Foreskin melanocyte (primary cell): ENCODE measurements at places on chromosomes 4 and X.

DNA sequence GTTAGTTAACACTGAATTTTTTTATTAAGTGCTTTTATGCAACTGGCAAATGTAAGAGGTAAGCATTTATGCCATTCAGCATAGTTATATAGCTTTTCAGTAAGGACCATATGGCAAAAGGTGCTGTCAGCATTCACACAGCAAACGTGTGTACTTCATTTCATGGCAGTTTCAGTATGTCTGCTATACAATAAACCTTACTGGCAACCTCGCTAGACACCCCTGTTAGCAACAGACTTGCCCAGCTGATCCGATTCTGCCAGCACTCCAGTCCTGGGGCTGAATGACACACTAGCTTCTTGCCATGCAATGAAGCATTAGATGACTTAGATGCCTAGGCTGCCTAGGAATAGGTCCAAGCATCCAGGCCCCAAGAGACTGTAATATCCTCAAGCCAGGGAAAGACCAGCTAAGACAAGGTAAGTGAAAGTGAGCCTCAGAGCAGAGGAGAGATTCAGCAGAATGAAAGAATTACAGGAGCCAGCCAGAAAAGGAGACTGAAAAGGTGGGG is 47.3 kb upstream of the DOCK11 start:
- no peak for DNase-seq

GRCh38 chrX:150506020-150506419 is 62.4 kb upstream of the MTM1 start:
- DNase-seq: no peak

- no peak for DNase-seq
These were observed 717 bp downstream of the EDA start for GRCh38 chrX:69616457-69617203.

DNA sequence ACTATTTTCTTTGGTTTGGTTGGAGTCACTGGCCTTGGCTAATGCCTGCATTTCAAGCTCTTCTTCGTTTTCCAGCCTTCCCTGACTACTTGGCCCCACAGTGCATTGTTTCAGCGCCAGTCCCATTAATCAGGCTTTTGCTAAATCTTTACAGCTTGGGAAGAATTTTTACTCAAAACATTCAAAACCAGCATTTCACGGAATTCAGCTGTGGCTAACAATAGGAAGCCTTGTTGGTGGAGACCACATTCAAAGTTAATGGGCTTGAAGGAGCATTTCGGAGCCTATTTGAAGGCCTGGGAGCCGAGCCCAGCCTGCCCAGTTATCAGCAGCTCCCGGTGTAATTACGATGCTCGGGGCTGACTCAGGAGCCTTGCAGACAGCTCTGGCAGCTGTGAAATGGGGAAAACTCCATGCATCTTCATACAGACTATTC is 30.8 kb upstream of the VCX2 start:
- peak; percentile 55 for DNase-seq

GRCh38 chr4:48234575-48234974 is 35.1 kb downstream of the TEC start:
- DNase-seq: no peak

GRCh38 chr4:79362626-79363025 is 36.8 kb upstream of the NAA11 start:
- DNase-seq: no peak

DNA sequence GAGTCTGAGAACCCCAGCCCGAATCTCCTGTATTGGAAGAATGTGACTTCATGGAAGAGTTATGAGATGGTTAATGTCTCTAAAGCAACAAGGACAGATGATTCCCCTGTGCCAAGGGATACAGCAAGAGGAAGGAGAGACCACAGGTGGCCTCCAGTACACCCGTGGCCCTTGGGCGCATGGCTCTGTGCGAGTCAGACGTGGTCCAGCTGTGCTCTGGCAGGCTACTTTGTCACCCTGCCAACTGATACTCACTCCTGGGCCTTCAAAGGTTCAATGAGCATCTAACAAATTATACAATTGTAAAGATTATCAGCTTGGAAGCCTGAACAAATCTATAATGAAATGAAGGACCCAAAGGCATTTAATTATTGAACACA is 71.7 kb downstream of the NYX start:
- DNase-seq: no peak

DNA sequence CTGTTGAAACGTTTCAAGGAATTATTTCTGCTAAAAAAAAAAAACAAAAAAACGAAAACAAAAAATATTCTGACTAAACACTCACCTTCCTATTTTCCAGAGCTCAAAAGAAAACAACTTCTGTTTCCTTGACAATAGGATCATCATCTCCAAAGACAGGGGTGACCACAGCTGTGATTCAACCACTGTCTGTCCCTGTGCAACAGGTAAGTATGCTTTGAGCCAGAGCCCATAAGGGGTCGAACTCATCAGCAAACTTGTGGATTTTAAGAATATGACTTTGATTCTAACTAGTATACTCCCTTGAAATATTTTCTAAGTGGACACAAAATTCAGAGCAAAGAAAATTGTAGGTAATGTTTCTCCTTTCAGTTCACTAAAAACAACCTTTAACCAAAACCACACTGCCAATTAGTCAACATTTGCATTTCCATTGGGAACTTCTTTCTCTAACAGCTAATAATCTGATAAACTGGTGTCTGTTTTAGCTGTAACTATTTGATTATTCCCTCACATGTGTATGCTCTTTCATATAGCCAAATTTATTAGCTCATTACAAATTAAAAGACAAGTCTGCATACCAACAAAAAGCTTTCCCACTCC is 186.1 kb downstream of the PALLD start:
- no peak for DNase-seq

DNA sequence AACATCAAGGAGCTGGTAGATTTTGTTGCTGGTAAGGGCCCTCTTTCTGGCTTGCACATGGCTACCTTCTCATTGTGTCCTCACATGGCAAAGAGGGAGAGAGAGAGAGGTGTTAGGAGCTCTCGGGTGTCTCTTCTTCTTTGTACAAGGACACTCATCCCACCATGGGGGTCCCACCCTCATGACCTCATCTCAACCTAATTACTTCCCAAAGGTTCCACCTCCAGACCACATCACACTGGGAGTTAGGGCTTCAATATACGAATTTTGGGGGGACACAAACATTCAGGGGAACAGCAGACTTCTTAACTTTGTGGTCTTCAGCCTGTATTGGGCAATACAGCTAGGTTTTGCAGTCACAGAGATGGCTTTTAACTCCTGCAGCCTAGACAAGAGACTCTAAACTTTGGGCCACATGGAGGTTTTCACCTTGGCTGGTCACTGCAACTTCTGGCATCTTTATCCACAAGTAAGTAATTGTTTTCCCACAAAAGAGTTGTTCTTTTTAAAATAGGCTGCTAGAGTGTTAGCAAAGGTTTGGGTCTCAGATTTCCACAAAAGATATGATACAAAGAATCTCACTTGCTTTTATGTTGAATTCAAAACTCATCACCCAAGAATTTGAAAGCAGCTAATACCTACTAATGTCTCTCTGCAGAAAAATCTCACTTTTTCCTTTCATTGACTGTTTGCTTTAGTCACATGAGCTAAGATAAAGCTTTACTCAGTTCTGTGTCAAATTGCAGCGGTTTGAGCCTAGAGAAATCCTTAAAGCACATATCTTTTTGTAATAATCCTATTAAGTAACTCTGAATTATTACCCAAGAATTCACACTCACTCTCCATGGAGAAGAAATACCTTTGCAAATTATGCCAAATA is 39.6 kb upstream of the BBS12 start:
- DNase-seq: no peak

DNA sequence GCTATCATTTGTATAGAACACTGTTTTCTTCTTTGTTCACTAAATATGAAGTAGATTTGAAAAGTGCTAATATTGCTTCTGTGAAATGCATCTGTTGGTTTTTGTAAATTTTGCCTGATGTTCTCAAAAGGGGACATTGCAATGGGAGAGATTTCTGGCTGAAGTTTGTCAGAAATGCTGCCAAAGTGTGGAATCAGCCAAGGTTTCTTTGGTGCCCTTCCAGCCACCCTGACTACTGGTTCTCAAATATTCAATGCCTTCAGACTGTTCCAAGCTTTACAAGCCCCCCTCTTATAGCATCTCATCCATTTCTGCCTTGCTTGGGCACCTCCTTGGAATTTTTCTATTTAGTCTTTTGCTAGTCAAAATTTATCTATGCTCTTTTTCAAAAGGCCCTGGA is 60.6 kb upstream of the TMLHE start:
- no peak for DNase-seq

DNA sequence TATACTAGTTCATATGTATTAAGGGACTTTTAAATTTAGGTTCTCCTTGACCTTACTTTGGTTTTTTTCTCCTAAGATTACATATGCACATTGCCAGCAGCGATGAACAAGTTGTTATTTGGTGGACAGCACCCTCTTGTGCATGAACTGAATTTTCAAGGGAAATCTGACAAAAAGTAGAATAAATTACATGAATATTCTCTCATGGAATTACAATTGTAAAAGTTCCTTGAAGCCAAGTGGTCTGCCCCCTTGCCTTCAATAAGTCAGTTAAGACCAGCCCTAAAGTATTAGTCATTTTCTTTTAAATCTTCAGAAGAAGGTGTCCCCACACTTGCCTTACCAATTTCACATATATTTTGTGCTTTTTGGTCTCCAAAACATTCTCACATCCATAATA is 30.7 kb upstream of the SMARCA5 start:
- peak; percentile 52 for DNase-seq

GRCh38 chr4:140157341-140157740 is 3.4 kb upstream of the MAML3 start:
- DNase-seq: no peak

DNA sequence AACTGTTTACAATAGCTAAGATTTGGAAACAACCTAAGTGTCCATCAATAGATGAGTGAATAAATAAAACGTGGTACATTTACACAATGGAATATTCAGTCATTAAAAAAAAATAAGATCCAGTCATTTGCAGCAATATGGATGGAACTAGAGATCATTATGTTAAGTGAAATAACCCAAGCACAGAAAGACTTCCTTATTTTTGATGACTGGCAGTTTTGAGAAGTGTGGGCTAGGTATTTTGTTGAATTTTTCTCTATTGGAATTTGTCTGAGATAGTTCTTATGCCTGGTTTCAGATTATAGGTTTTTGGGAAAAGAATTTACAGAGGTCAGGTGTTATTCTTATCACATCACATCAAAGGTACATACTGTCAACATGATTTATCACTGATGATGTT is 293.8 kb upstream of the ARSJ start:
- no peak for DNase-seq

GRCh38 chrX:109270580-109271484 is 211.1 kb downstream of the GUCY2F start:
- DNase-seq: no peak

DNA sequence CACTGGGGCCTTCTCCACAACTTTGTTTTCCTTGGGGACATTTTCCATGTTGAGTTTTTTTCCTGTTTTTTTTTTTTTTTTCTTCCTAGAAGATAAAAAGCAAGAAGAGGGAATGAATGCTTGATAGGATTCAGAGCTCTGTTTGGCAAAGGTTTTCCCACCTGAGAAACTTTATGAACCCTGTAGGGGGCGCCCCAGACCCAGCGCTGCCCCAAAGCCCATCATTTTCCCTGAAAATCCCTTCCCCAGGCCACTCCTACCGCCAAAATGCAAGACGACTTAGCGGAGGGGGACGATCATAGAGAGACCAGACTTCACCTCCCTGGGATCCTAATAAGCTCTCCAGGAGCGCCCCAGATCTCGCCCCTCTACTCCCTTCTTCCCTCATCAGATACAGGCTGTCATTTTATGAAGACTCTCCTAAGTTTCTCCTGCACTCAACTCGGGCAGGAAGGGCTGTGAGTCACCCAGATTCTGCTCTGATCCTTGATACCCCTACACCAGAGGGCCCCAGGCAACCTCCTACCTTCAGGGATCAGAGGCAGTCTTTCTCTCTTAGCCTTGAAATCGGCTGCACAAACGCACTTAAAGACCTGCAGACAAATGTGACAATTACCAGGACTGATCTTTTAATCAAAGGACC is 1.4 kb downstream of the BEX5 start:
- DNase-seq: no peak
